ENCODE measurements at places on chromosomes 4 and X. TPM values are rescaled to one million over a fixed set of nuclear protein-coding genes. Genes with fewer than 3 reads are reported as not detected.

FABP2 gene
- not detected for total RNA-seq

ADGRG4 gene
- total RNA-seq = not detected

SOX3 gene
- not detected for total RNA-seq

PNMA5 gene
- not detected for total RNA-seq

SPATA4 gene
- not detected for total RNA-seq

ALB gene
- total RNA-seq = not detected

MUC7 gene
- not detected for total RNA-seq

SLC9B2 gene
- total RNA-seq = 31.2 TPM

MAGEA9B gene
- total RNA-seq = not detected

RAB39B gene
- 17.2 TPM for total RNA-seq

PROM1 gene
- total RNA-seq = 0.35 TPM

H2BW2 gene
- not detected for total RNA-seq

RBMXL3 gene
- not detected for total RNA-seq

NONO gene
- 1,161 TPM for total RNA-seq

XAGE2 gene
- not detected for total RNA-seq

LNX1 gene
- not detected for total RNA-seq

RPA4 gene
- total RNA-seq = 0.30 TPM

UGT2A1 gene
- total RNA-seq = not detected

RAP2C gene
- 31.3 TPM for total RNA-seq

SRPK3 gene
- total RNA-seq = not detected

AMER1 gene
- total RNA-seq = 3.2 TPM

SLC4A4 gene
- not detected for total RNA-seq

UGT2B11 gene
- total RNA-seq = not detected

STPG2 gene
- total RNA-seq = 0.25 TPM

ITM2A gene
- 112 TPM for total RNA-seq

PABPC1L2B gene
- not detected for total RNA-seq

HHIP gene
- not detected for total RNA-seq

CSN1S1 gene
- total RNA-seq = not detected

BTC gene
- total RNA-seq = not detected

NUDT9 gene
- total RNA-seq = 9.8 TPM

MID1IP1 gene
- total RNA-seq = 76.6 TPM

HSFX2 gene
- not detected for total RNA-seq

AREG gene
- 0.57 TPM for total RNA-seq

CFP gene
- total RNA-seq = 2.4 TPM

PABPC1L2A gene
- not detected for total RNA-seq

SMIM10L2A gene
- total RNA-seq = 0.25 TPM

SLC10A3 gene
- total RNA-seq = 10.4 TPM

IBSP gene
- total RNA-seq = not detected

NR3C2 gene
- total RNA-seq = 3.7 TPM

MGARP gene
- total RNA-seq = 0.21 TPM

DAPP1 gene
- total RNA-seq = 24.7 TPM

GAGE12J gene
- not detected for total RNA-seq

ASIC5 gene
- not detected for total RNA-seq

BGN gene
- not detected for total RNA-seq
